ENCODE measurements at places on chromosomes 11 and 22.
A peak's percentile ranks its signal among the peaks of the same experiment; 100 is the strongest.

- no peak for DNase-seq
These were observed 66.0 kb downstream of the SLC25A17 start for GRCh38 chr22:40753114-40753513.

DNA sequence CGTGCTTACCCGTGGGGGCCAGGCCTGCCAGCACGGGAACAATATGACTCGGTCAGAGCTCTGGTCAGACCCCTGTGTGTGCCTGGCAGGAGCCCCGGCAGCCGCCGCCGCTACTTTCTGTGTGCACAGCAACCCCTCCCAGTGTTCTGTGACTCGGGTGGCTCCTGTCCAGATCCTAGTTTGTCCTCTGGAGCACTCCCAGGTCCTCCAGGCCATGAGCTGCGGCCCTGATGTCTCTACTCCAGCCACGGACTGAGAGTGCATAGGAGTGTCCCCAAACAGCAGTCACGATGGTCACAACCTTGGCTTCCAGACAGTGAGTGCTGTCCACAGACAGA lies 3.2 kb downstream of the NDUFS8 start:
- DNase-seq, result no peak

DNA sequence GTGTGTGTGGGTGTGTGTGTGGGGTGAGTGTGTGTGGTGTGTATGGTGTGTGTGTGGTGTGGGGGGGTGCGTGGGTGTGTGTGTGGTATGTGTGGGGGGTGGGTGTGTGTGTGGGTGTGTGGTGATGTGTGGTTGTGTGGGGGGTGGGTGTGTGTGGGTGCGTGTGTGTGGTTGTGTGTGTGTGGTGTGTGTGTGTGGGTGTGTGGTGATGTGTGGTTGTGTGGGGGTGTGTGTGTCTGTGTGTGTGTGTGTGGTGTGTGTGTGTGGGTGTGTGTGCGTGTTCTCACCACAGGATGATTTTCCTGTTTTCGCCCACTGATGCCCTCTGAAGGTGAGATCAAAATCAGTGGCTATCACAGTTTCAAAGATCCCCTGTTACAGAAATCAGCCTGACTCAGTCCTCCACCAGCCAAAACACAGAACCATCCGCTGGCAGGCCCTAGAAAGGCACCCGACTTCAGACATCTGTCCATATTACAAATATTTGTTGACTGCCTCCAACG lies 24.7 kb downstream of the CPT1A start:
- peak; percentile 36 for DNase-seq

DNA sequence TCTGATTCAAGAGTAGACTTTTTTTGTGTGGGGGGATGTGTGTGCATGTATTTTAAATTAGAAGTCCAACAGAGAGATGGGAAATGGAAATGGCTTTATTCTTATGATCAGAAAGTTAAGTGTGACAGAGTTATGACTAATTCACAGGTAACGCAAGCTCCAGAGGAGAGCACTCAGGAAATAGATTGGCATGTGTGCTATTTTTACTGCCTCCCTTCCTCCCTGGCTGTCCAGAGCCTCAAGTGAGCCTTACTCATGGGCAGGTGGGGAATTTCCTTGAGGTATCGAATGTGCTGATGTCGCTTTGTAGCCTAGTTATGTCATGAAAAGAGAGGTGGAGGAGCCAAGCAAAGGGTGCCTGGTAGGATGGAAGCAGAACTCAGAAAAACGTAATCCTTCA lies 70.3 kb upstream of the BDNF start:
- DNase-seq, result no peak

GRCh38 chr11:42049186-42049585 lies 589.7 kb upstream of the LRRC4C start:
- DNase-seq, result no peak

DNA sequence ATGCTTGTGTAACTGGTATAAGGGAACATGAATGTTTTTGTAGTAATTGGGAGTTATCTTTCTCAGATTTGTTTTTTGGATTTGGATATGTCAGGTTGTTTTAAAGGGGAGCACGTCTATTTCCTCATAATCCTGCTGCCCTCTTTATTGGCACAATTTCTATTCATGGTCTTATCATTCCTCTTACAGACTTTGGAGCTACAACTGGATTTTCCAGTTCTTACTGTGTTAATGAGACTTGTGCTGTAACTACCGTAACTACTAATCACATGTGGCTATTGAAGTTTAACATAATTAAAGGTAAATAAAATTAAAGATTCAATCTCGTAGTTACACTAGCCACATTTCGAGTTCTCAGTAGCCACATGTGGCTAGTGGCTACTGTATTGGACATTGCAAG lies 1.9 kb downstream of the FDX1 start:
- DNase-seq, result no peak

DNA sequence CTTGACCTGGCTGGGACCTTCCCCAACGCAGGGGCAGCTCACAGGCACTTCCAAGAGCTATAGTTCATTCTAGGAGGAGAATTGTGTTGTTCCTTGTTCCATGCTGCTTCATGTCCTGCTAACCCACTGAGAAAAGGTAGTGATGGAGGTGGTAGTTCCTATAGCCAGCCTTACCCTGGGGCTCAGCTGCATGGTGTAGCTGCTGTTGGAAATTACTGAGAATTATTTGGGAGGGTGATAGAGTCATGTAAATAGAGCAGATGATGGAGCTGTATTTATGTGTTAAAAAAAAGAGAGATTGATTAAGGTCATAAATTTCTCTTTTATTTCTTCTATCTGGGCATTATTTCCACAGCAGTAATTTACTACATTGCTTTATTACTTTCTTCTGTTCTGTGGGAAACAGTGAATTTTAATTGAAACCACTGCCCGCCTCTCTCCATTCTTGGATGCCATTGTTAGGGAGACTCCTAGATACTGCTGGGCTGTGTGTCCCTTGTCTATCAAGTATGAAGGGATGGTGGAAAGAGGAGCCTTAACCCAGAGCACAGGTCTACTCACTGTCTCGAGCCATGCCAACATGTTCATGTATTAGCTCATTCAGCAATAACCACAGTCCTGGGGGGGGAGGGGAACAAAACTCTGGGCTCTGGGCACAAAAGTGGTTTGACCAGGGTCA lies 309.2 kb downstream of the FAT3 start:
- DNase-seq, result no peak

DNA sequence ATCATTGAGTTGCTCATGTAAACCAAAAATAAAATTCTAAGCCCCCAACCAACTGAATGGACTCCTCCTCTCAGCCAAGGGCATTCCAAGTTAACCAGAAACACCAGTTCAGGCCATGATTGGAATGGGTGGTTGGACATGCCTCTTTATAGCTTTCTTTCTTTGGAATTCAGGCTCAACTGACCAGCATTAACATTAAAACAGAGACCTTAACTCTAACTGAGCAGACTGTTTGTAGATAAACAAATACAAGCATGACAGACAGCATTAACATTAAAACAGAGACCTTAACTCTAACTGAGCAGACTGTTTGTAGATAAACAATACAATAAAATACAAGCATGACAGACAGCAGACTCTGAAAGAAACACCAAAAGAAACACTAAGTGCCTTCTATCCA lies 278.2 kb downstream of the DLG2 start:
- no peak for DNase-seq

DNA sequence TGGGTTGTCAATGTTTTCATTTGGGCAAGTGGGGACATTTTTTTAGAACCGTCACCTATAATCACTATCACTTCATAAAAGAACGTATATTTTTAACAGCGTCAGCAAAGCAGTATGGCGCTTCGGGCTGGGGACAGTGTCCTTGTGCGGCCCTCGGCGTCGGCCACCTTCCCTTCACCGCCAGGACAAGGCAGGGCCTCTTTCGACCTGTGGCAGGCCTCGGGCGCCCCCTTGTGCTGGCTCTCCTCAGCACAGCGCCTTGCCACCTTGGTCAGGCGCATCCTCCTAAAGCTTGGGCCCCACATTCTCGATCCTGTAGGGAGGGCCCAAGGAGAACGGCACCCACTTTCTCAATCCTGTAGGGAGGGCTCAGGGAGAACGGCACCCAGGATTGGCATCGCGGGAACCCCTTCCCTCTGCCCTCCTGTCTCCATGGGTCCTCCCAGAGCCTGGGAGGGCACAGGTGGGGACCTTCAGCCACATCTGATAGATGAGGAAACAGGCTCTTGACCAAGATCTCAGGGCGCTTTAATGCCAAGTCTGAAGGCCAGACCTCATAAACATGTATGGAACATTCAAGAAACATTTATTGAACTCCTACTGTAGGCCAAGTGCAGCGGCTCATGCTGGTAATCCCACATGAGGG lies 11.5 kb upstream of the FADD start:
- peak; percentile 68 for DNase-seq

DNA sequence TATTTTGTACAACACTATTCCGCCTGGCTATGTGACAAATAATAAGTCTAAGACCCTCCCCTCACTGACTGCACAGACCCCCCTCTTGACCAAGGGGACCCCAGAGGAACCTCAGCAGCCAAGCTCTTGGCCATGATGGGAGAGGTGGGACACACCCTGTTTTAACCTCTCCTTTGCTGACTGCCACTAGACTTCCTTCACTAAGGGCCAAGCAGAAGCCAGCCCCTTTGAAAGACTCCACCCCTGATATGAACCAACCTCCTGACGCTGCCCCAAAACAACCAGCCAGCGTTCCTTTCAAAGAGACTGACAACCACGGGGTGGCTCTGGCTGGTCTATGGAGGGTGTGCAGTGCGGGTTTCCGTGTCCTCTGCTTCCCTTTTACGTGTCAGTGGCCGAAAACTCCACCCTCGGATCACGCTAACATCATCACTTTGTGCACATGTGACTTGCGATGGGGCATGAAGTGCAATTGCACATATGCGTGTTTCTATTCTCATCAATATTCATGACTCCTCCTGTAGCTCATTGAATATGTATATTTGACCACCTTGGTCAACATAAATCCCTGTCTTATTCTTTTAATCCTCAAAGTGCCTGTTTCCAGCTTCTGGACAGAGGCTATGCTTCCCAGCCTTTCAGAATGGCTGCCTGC lies 643.9 kb downstream of the TBC1D22A start:
- DNase-seq, result no peak

DNA sequence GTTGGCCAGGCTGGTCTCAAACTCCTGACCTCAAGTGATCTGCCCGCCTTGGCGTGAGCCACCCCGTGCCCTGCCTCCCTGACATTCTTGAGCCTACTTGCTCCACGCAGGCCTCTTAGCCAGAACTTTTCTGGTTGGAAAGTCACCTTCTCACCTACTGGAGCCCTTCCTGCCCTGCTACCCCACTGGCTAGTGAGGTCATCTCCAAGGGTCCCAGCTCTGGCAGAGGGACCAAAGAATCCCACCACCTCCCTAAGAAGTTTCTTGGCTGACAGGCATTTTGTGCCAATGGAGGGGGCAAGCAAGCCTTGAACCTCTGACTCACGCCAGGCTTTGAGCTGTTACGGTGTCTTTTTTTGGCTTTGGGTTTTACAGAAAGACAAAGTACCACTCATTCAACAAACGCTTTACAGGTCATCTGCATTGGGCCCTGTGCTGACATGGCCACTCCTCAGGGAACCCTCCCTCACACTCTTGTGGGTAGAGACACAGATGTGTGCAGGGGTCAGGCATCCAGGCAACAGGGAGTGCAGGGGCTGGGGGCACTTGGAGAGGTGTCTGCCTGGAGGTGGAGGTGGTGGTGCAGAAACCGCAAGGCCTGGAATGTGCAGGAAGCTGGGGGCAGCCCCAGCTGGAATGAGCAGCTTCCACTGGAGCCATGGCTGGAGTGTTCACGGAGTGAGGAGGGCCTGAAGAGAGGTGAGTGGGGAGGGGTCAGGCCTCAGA lies 27.1 kb upstream of the WNT11 start:
- DNase-seq, result no peak

DNA sequence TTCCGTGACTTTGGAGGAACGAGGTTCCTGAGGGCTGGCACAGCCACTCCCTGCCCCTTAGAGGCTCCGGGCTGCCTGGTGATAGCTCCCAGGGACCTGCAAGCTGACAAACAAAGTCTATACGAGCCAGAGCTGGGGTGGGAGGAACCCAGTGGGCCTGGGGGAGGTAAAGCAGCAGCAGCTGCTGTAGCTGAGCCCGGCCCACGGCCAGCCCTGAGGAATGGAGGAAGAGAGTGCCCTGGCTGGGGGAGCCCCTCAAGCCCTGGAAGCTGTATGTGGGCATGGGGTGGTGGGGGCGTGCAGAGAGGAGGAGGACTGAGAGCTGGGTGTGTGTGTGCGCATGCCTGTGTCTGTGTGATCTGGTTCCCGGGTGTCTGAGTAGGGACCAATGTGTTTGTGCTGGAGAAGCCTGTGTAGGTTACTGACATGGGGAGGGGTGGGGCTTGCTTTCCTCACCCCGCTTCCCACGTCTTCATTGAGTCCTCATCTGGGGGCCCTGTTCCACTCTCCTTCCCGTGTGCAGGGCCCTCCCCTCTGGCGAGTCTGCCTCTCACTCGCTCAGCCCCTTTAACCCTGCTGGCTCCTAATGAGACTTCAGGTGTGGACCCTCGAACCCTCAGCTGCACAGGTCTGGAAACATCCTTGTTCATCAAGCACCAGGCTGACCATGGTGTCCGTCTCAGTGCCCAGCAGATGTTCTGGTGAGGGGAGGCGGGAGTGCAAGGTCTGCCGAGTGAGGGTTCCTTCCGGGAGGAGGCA lies 10.8 kb downstream of the ST3GAL4 start:
- DNase-seq, result no peak

GRCh38 chr11:116421529-116422185 lies 351.1 kb downstream of the BUD13 start:
- no peak for DNase-seq

- DNase-seq, result no peak
These were observed 86.5 kb upstream of the SHANK2 start for GRCh38 chr11:71338801-71339395.

DNA sequence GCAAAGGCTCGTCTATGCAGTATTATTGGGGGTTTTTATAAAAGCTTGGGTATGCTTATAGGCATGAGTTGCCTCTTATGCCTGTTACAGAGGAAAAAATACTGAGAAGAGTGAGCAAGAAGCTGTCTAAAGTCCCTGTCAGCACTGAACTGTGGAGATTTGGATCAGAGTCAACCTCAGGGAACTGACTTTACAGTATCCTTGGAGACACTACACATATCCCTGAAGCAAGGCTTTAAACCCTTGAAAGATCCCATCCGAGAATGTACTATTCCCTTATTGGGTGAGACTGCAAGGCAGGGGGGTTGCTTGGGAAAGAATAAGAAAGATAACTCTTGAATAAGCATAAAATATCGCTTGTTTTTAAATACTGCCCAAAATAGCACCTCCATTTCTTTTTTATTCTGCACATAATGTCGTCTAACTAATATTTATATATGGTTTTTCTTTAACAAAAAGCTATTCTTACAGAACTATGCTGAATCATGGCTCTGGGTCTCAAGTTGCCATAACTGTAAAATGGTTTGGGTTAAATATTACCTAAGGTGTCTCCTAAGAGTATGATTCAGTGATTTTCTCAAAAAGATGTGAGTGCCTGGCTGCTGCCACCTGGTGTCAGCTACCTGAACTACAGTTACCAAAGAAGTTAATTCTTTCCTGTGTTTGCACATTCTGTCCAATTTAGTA lies 1062.8 kb downstream of the DLG2 start:
- DNase-seq, result peak; percentile 8

DNA sequence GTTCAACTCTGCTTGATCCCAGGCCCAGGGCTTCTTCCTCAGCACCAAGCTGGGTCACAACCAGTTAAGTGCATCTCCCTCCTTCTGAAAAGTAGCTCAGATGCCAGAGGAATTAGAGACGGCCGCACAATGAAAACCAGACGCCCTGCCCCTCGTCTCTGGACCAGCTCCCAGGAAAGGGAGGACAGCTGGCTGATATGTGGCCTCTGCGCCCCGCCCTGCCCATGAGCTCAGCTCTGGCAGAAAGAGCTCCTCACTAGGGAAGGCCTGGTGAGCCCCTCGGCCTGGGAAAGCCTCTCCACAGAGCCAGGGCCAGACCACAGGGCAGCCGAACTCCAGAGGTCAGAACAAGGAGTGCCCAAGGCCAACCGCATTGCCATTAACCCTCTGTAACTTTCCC lies 18.1 kb upstream of the SCGB1A1 start:
- DNase-seq, result no peak

GRCh38 chr22:44217346-44217745 lies 36.6 kb downstream of the PARVG start:
- no peak for DNase-seq
